Lung microvascular endothelial cell (primary cell): ENCODE measurements at places on chromosomes 4 and X. TPM values are rescaled to one million over a fixed set of nuclear protein-coding genes. Genes with fewer than 3 reads are reported as not detected.

GRCh38 chrX:132094164-132094563, 33.7 kb downstream of the FRMD7 start:
- no peak for DNase-seq

DNA sequence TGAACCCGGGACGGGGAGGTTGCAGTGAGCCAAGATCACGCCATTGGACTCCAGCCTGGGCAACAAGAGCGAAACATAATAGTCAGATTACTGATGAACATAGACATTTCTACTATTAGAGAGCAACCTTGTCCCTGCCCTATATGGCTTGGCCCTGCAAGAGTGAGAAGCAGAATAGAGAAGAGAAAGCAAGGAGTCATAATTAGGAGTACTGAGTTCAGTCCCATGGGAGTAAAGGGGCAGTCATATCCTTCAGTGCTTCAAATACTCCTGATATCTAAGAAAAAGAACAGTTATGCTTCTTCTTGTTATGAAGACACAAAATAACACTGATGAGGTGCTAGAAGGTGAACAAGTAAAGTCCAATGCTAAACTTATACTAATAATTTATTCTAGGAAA, 33.8 kb downstream of the CLDN2 start:
- no peak for DNase-seq

GRCh38 chrX:1273896-1274295, 5.3 kb downstream of the CSF2RA start:
- no peak for DNase-seq

DNA sequence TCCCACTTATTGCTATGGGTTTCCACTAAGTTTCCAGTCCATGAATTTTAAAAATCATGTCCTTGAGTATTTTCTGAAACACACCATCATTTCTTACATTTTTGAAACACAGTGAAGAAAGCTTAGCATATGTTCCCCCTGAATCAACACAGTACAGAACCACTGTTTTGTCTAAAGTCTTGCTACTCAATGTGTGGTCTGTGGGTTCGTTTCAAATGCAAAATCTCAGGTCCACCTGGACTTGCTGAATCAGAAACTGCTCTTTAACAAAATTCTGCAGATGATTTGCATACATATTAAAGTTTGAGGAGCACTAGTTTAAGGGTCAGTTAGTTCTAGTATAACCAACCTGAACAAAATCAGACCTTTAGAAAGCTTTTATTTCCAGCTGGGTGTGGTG, 60.4 kb downstream of the SUPT20HL2 start:
- DNase-seq, result no peak

GRCh38 chr4:171246948-171247347, 566.3 kb upstream of the GALNTL6 start:
- no peak for DNase-seq

Gene SLC38A5
- total RNA-seq, result 4.2 and 12.2 TPM in 2 replicates

Gene FRMD7
- not detected in 2 replicates for total RNA-seq

Gene USP17L5
- not detected in 2 replicates for total RNA-seq
